ENCODE measurements at places on chromosomes 1 and 21.

- no peak for DNase-seq
Measured at GRCh38 chr1:60898987-60899386, 183.4 kb upstream of the NFIA start.

DNA sequence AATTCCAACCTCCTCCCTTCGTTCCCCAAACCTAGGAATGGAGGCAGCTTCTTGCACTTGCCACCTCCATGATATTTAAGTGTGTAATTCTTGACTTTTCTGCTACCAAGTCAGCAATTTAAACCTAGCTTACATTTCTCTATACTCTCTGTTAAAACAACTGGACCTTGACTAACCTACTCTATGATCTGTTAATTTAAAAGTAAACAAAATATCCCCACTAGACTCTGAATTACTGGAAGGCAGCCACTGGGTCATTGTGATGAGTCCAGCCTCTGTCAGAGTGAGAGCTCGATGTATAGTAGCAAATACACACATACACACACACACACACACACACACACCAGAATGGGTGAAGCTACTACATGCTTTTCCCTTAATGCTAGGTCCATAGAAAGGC is 40.0 kb upstream of the DHCR24 start:
- DNase-seq = no peak

- DNase-seq = no peak
Measured at GRCh38 chr1:167280912-167281311, 60.2 kb downstream of the POU2F1 start.

GRCh38 chr21:29534448-29534847 is 235.7 kb downstream of the BACH1 start:
- no peak for DNase-seq

- no peak for DNase-seq
Measured at GRCh38 chr1:145892486-145893087, 6.9 kb upstream of the ANKRD35 start.

- no peak for DNase-seq
Measured at GRCh38 chr1:116586741-116587143, 15.9 kb upstream of the CD58 start.

- DNase-seq = no peak
Measured at GRCh38 chr1:116003823-116004222, 27.5 kb downstream of the SLC22A15 start.

- no peak for DNase-seq
Measured at GRCh38 chr1:193654951-193655735, 468.7 kb upstream of the B3GALT2 start.

DNA sequence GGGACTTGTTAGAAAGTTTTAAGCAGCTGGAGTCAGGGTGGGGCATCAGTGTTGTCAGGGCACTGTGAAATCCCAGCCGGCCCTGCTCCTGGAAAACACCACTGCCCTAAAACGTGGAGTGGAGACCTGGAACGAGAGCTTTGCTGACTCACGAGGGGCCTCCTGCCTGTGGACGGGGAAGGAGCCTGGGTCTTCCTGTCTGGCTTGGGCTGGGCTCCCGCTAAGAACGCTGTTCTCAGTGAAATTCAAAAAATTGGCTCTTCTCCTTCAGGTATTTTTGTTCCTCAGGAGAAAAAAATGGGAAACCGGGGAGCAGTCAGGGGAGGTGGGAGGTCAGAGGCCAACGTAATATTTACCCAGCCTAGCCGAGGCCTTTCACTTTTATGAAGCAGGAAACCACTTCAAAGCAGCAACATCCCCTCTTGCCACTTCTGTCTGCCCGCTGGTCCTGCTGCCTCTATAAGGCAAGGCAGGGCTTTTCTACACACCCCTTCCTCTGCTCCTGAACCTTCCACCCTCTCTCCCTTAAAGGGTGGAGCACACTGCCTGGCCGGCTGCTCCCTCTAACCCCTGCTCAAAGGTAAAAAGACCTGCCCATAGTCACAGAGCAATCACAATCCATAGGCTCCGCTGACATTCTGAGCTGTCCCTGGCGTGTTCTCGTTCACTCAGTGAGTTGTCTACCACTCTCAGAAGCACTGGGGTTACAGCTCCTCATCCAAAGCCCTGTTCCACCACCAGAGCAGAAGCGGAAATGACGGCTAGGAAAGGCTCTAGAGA is 8.0 kb downstream of the PLXNA2 start:
- no peak for DNase-seq

DNA sequence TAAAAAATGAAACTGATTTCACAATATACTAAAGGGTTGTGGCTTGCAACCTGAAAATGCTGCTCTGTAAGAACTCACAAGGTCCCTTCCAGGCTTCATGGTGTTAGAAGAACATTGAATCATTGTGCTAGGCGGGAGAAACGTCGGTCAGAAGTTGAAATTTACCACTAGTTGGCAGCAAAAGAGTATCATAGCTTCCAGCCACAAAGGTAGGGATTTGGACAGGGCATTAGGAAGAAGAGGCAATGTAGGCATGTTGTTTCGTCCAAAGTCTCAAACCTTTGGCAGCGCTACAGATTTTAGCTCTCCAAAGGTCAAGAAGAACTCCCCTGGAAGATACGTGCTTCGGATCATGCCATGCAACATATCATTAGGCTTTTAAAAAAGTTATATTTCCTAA is 62.5 kb upstream of the ZP4 start:
- DNase-seq = no peak

- DNase-seq = no peak
Measured at GRCh38 chr1:113786069-113786468, 26.2 kb downstream of the RSBN1 start.

DNA sequence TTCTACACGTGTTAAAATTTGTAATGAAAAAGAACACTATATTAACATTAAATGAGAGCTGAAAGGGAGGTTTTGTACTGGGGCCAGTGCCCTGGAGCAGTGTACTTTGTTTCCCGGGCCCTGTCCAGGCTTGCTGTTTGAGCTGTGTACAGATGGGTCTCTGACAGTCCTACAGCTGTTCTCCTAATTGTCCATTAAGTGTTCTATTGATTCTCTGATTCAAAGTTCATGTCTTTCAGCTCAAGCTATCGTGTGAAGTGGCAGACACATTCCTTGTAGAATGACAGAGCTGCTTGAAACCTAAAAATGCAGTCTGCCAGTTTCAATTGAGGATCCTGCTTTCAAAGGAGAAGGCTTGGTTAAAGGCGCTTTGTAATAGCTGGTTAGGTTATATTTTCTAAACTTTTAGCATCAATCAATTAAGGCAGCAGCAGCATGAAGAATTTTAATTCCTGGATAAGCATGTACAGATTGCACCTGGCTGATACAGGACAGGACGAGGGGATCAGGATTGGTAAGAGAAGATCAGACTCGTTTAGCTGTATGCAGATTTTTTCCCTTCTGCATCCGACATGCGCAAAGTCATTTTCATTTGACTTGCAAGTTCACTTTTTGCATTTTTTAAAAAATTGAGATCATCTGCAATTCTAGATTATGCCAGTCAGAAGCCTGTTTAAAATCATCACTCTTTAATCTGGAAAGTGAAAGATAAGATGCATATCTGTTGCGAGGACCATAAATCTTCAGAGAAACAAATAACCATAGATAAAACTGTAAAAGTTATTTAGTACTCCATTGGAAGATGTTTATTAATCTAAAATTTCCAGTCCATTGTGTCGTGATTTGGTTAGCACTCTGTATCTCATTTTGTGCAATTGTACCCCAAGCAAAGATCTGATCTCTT is 98.5 kb downstream of the ATG4C start:
- DNase-seq = no peak

- no peak for DNase-seq
Measured at GRCh38 chr1:198577444-198577843, 37.0 kb upstream of the ATP6V1G3 start.

GRCh38 chr21:36587388-36587787 is 107.5 kb upstream of the CLDN14 start:
- no peak for DNase-seq

DNA sequence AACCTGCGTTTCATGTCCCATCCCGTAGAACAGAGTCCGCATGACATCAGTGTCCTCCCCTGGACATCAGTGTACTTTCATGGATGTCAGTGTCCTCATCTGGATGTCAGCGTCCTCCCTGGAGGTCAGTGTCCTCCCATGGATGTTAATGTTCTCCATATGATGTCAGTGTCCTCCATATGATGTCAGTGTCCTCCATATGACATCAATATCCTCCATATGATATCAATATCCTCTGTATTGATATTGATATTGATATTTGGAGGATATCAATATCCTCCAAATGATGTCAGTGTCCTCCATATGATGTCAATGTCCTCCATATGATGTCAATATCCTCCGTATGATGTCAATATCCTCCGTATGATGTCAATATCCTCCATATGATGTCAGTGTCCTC is 284.9 kb downstream of the AJAP1 start:
- no peak for DNase-seq

DNA sequence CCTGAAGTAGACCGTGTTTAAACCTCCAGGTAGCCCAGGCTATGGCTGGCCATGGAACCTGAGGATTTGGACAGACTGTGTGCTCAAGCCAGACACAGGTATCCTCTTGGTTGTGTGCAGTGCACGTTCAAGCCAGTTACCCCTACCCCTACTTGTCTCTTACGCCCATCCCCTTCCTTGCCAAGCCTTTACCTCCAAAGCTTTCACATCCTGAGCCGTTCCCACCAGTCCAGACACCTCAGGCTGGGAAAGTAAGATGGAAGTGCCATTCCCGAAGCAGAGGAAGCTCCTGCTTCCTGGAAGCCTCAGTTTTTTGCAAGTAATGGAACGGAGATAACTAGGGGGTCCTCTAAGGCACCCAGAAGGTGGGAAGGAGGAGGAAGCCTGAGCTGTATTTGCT is 41.5 kb upstream of the HMGB4 start:
- DNase-seq = no peak

DNA sequence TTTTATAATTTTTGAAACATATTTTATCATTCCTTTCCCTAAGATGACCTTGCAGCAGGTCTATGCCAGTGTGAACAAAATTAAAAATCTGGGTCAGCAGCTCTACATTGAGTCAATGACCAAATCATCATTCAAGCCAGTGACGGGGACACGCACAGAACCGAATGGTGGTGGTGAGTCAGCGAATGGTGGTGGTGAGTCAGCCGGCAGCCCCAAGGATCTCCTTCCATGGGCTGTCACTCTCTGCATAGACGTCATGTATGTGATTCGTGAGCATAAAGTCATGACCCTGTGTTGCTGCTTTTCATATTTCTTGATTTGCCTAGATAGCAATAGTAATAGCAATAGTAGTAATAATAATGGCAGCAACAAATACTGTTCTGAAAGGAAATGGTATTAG is 26.3 kb downstream of the PER3 start:
- no peak for DNase-seq

DNA sequence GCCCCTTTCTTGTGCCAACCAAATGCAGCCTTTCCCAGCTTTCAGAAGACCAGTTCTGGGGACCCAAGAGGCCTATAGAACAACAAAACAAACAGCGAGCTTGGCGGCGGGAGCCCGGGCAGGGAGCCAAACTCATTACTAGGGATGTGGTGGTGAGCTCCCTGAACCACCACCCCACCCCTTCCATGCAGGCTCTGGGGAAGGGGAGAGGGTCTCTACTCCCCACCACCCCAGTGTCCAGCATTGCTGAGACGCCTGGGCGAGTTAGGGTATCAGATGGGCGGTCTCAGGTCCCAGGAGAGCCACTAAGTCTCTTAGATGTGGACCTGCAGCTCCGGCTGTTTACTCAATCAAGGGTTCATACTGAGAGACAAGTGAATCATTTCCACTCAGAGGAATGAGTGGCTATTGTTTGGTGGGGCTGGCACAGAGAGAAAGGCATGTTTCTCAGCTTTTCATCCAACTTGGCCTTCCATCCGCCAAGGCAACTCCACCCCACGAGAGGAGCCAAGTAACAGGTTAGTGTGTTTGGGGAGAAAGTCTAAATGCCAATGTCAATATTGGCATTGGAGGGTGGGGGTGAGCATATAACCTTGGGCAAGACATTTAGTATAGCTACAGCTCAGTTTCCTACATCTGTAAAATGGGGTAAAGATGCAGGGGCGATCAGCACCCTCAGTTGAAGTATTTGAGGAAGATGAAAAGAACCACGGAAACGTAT is 40.9 kb downstream of the PLXNA2 start:
- DNase-seq = no peak

GRCh38 chr1:234702342-234703000 is 92.5 kb upstream of the IRF2BP2 start:
- no peak for DNase-seq

GRCh38 chr1:220991506-220991905 is 112.3 kb downstream of the HLX start:
- no peak for DNase-seq

- no peak for DNase-seq
Measured at GRCh38 chr1:62953633-62954032, 169.7 kb downstream of the ATG4C start.

DNA sequence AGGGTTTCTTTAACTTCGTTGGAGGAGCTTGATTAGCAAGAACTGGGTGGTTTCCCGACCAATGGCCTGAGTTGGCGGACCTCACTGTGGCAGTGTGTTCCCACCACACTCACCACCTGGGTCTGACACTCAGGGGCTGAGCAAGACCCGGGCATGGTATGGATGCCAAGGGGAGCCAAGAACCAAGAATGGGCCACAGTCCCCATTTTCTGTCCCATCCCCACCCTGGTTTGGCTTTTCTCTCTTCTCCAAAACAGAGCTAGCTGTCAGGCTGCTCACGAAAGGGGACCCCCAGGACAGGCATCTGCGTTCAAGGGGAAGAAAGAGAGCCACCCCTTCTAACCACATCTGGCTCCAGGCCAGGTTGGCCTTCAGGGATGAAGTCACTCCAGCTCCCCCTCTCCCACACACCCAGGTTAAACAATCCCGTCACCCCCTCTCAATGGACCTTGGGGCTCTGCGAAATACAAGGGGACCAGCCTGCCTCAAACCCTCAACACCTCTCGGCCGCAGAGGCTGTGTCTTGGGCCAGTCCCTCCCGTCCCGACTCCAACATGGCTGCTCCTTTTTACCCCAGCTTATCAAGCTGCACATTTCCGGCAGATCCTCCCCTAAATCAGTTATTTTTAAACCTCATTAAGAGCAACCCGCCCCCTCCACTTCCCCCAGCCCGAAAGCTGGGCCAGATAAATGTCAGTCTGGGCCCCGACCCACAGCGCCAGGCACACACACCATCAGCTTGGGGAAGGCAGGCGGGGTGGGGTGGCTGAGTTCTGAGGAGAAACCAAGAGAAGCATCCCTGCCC is 3.4 kb downstream of the TAGLN2 start:
- DNase-seq = no peak
